ENCODE measurements at places on chromosomes 4 and X.

- peak; percentile 63 for DNase-seq
Observed at GRCh38 chrX:72394518-72395170, 88.9 kb upstream of the CITED1 start.

DNA sequence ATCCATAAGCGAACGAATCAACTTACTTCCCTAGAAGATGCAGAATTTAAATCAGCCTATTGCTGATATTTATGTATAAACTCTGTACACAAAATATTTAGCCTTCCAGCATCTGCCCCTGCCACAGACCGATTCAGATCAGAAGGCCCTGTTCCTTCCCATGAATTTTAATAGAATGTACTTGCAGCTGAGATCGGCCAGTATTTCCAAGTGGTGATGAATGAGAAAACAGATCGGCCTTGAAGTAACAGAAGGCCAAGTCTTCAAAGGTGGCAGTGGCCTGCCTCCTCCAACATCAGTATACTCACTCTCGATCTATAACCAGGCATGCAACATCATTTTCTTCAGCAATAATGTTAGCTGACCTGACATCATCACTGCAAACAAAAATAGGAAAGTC is 66.4 kb downstream of the PRKG2 start:
- DNase-seq = no peak

GRCh38 chr4:36414248-36414647 is 132.8 kb downstream of the DTHD1 start:
- DNase-seq = no peak

- DNase-seq = no peak
Observed at GRCh38 chr4:74624351-74625151, 169.8 kb downstream of the BTC start.

GRCh38 chr4:150972592-150972991 is 42.5 kb downstream of the LRBA start:
- DNase-seq = no peak
